ENCODE measurements at places on chromosomes 2 and 18.

DNA sequence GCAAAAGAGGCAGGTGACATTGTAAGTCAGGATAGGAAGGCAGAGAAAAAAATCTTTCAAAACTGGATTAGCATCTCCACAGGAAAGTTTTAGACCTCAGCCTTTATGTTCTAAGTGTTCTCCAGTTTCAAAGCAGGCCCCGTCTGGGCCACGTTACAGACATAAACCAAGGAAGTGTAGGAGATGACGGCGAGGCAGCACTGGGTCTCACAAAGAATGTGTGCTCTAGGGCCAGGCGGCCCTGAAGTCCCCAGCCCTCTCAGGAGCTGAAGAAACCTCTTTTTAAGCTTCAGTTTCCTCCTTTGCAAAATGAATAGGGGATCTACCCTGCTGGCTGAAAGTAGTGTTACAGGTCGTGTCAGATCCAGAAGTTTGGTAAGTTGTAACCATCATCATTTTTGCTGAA is 81.7 kb downstream of the SPRED2 start:
- DNase-seq, result no peak

DNA sequence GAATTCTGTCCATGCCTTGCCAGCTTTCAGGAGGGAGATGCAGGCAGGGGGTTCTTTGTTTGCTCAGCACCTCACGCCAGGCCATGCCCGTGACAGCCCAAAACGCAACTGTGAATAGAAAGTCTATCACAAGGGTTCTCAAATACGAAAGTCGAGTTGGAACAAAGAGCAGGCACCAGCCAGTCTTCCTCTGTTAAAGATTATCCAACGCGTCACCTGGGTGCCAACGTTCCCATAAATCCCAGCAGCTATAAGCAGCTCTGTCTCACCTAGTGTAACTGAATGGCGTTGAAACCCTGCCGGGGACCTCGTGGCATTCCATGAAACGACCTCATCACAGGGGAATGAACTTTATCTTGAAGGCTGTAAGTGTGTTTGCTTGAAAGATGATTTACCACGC is 84.8 kb upstream of the GATA6 start:
- no peak for DNase-seq

DNA sequence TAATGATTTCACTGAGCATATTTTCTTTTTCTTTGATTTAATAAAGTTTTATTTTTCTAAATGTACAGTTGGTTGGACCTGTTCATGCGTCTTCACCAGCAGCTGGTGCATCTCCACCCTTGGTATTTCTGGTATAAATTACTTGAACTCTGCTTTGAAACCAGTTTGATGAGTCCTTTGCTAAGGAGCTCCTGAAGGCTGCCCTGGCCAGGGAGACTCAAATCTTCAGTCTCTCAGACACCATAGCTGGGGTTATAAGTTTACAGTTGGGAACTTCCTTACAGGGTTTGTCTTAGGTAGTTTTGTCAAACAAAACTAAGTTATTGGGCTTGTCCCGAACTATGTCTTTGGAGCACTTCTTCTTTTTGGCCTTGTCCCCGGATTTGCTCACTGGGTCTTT is 44.7 kb downstream of the HS1BP3 start:
- no peak for DNase-seq

- DNase-seq, result no peak
Measured at GRCh38 chr18:41917181-41917580, 37.9 kb upstream of the PIK3C3 start.

- DNase-seq, result no peak
Measured at GRCh38 chr2:133819906-133820305, 251.6 kb upstream of the NCKAP5 start.

GRCh38 chr2:237859533-237860272 is at the start of gene RAMP1:
Gene RAMP1 (plus strand): TSS chr2:237859623. CDS start chr2:237859676, 53 bp downstream.
- DNase-seq, result no peak

DNA sequence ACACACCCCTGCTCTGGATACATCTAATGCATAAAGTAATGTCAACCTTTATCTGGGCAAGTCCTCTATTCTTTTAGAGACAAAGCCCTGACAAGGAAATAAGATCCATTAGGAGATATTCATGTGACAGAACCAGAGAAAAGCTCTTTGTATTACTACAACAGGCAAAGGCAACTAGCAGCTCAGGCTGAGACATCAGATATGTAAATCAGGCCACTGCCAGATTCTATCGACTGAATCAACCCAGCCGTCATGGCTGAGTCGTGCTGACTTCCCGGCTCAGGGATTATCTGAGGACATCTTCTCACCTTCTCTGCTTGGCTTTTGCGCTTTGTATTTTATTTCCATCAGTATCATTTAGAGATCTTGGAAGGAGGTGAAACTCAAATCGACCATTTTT is 294.5 kb downstream of the PLCL1 start:
- DNase-seq, result no peak

All from omental fat pad (tissue), 4 donors.